ENCODE measurements at places on chromosomes 6 and 20.

DNA sequence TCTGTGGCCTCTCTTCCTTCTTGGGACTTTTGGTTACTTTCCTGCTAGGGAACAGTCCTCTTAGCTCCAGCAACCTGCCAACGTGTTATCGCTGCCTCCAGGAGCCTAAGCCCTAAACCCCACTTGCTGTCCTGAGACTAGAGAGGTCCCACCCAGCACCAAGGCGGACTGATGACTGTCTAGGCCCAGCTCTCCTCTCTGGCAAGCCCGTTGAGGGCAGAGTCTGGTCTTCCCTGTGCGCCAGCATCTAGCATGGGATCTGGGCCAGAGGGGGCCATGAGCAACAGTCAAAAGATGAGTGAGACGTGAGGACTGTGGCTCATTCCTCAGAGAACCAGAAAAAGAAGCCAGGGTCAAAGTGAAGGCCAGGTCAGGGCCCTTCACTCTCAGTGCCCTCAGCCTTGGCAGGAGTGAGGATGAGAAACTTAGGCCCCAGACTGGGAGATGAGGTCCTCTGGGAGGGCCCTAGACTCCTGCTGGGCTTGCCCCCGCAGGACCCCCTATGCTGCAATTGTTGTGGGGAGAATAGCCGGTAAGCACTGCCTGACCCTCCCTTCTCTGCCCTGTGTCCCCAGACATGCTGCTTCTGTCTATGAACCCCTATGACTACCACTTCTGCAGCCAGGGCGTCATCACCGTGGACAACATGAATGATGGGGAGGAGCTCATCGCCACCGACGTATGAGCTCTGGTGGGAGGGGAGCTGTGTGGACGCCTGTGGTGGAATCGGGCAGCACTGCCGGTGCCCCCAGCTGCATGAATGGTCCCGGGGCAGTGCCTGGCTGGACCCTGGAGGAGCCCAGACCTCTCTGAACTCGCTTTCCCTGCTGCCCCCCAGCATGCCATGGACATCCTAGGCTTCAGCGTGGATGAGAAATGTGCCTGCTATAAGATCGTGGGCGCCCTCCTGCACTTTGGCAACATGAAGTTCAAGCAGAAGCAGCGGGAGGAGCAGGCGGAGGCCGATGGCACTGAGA is 30.9 kb downstream of the MYH7B start:
- no peak for DNase-seq

- DNase-seq = peak; percentile 37
Measured at GRCh38 chr6:11231564-11232192, 790 bp downstream of the NEDD9 start.

GRCh38 chr6:107531868-107532267 is 42.0 kb downstream of the SOBP start:
- DNase-seq = no peak

DNA sequence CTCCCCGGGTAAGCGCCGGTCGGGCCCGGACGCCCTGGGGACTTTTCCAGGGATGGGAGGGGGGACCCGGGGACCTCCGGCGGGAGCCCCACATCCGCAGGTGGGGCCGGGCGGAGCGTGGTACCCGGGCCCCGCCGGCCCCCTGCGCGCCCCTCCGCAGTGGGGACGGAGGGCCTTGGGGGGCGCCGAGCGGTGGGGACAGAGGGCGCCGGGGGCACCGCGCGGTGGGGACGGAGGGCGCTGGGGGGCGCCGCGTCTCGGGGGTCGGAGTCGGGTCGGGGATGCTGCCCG is 270 bp downstream of the PLEKHG1 start:
- DNase-seq = no peak

DNA sequence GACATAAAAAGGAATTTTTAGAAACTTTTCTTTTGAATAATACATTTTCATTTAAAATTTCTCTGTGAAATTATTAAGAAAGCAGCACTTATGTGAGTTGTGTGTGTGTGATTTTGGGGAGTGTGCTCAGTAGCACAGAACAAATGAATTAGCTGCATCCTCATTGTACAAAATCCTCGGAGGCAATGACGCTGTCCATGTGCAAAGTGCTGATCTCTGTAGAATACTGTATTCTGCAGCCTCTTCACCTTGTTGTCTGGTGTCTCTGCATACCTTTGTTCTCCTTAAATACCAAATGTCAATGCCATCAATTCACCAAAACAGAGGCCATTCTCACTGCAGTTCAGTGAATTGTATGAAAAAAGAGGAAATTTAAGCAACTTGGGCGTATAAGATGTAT is 838.4 kb downstream of the QKI start:
- no peak for DNase-seq

DNA sequence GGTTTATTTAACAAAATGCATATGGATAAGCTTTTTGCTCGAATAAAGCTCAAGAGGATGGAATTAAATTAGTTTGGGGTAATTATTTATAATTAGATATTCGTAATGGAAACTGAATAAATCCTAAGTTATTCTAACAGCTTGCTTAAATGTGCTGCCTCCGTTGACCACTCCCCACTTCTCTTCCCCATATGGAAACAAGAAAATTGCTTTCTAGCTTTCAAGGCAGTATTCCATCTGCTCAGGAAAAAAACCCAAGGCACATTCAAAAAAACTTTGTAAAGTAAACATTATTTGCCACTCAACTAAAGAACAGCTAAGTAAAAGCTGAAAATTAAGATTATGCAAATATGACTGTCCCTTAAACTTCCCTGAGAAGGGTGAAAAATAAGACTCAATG is 369.2 kb downstream of the HAO1 start:
- no peak for DNase-seq

- DNase-seq = peak; percentile 32
Measured at GRCh38 chr6:133804265-133804664, 84.6 kb upstream of the TCF21 start.

DNA sequence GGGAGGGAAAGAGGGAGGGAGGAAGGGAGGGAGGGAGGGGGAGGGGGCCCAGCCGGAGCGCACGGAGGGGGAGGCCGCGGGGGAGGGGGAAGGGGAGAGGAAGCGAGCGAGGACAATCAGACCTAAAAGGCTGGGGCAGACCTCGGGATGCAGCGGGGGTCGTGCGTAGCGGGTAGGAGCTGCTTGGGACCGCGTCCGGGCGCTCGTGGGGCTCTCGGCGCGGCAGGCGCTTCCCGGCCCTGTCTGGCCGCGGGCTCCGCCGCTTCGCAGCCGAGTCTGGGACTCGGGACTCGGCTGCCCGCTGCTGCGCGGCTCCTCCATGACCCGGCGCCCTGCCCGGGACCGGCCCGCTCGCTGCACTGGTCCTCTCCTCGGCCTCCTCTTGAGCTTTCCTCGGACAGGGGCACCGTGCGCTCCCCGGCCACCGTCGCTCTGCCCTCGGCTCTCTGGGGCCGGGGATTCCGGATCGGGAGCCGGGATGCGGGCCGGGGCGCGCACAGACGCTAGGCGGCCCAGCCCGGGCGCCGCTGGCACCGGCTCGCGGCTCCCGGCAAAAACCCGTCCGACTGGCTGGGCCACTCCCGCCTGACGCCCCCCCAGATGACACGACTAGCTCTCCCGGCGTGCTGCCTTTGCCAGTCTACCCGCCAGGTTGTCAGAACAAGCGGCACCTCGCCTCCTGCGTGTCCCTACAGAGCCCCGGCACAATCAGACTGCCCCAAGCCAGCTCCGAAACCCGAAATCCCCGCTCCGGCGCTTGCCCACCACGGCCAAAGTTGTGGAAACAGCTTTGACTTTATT is 2.2 kb downstream of the TFAP2A start:
- no peak for DNase-seq

DNA sequence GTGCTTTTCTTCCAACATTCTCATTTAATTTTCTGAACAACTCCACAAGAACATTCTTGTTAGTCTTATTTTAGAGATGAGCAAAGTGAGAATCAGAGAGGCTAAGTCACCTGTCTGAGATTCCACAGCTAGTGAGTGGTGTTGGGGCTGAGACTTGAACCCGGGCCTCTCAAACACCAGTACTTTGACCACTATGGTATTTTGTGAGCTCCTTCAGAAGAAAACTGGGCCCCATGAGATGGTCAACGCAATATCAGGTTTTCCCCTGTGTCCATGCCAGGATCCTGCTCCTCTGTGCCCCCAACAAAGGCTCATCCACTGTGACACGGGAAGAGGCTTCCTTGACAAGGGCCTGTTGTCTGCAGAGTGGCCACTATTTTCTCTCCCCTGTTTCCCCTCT is 51.9 kb downstream of the MAFB start:
- DNase-seq = no peak

GRCh38 chr6:83169106-83169505 is 24.0 kb downstream of the PGM3 start:
- DNase-seq = no peak

- no peak for DNase-seq
Measured at GRCh38 chr6:142489722-142490610, 188.2 kb downstream of the ADGRG6 start.

GRCh38 chr20:52806918-52807317 is 165.2 kb upstream of the TSHZ2 start:
- DNase-seq = no peak

DNA sequence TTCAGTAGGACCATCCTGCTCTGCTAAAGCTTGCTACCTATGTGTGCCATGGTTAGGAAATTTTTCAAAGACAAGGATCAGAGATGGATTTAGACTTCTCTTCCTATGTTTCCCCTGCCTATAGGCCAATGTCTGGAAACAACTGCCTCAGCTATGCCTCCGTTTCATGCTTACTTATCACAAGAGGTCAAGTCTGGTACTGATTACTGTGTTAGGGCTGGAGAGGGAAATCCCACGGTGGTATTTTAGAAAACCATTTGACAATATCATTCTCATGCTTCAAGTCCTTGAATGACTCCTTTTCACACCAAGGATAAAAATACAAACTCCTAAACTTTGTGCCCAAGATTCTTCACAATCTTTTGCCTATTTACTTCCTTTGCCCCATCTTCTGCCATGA is 484.3 kb downstream of the DHX35 start:
- DNase-seq = no peak

GRCh38 chr6:130622142-130622541 is 205.1 kb upstream of the SMLR1 start:
- no peak for DNase-seq

GRCh38 chr6:125886021-125886420 is 70.5 kb upstream of the HINT3 start:
- no peak for DNase-seq

- DNase-seq = no peak
Measured at GRCh38 chr20:33531885-33532284, 42.0 kb downstream of the CBFA2T2 start.

DNA sequence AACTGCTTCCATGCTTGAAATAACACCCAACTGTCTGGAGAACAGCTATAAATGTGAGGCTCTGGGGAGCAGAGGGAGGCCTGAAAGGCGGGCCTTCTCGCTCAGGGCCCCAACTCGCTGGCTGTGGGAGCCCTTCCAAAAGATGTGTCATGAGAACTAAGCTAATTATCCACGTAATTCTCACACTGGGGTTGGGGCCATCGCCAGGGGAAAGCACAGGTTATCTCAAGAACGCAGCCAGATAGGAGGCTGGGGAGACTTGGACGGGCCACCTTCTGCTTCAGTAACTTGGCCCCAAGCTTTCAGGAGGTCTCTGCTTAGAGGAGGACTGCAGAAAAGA is 1.6 kb downstream of the PXDC1 start:
- peak; percentile 76 for DNase-seq

DNA sequence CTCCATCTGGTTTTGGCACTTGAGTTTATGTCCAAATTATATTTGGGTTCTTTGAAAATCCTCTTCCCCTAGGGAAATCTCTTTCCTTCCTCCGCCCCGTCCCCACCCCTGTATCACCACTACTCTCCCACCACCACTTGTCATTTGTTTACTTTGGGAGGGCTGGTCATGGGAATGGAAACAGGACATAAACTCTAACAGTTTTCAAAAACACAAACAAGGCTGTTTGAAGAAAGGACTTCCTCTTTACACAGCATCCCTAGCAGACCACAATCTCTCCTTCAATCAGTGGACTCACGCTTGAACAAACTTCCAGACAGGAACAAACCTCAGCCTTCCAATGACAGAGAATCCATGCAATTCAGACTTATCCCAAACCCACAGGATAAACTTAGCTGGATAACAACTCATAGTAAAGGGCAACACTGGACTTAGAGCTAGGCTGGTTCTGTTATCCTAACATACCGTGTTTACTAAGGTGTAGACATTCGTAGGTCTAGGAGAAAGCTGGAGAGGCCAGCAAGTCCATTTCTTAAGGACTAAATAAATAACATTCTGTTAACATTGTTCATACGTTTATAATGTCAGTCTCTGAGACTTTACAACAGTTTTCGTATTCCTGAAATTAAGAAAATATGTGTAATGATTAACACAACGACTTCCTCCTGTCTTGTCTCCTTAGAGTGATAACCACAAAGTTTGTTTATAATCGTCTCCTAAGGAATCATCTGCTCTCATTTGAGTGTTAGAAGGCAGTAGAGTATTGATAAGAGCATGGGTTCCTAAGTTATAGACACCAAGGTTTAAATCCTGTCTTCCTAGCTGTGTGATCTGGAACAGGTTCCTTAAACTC is 44.1 kb upstream of the CTAGE9 start:
- DNase-seq = no peak

- DNase-seq = no peak
Measured at GRCh38 chr6:29633534-29633905, 537 bp upstream of the GABBR1 start.

DNA sequence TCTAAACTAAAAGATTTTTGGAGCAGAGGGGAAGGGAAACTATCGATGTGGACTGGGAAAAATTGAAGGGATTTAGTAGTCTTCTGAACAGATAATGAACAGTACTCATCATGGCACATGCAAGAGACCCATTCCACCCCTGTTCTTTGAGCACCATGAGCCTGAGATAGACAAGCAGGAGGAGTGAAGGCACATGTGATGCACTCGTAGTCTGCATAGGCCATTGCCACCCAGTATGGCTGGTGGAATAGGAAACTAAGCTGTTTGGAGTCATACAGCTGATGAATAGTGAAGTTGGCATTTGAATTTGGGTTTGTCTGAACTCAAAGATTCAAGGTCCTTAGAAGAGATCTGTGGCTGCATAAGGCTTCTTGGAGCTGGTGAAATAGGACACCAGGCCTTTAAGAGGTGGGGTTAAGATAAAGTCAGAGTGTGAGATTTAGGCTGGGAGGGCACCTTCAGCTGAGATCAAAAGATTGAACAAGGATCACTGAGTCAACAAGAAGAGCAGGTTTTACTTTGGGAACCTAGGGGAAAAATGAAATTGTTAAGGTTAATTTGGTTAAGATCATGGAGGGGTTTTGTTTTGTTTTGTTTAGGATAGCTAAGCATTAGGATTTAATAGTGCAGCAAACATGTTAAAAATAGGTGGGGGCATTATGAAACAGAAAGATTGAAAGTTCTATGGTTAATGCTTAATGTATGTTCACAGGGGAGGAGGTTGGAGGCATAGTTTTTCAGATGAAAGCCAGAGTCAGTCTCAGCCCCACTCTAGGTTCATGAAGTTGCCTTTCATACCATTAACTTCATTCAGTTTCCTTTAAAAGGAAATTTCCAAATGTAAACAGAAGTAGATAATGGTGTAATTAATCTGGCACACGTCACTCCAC is 148.8 kb downstream of the ARID1B start:
- DNase-seq = no peak

- DNase-seq = no peak
Measured at GRCh38 chr6:30985490-30985889, 2.0 kb downstream of the MUC21 start.

DNA sequence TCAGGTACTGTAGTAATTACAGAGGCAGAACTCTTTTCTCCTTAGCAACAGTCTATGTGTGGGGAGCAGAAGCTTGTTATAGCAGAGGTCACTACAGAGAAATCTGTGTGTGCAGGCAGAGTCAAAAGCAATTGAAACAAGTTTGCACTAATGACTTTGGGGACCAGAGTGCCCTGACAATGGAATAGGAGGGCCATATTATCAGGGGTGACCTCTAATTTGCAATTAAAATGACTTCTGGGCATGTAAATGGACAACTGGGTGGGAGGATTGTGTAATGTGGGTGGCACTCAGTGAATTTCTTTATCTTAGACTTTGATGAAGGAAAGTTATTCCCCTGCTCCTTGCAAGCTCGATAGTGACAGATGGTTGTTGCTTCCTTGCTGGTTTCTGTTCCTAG is 127.2 kb downstream of the PLCB4 start:
- no peak for DNase-seq
